Stimulated activated CD4-positive, alpha-beta T cell treated with anti-CD3 and anti-CD28 coated beads, Interleukin-1b, Interleukin-23, amount 100 ng/mL, for 4 hours (primary cell): ENCODE measurements at places on chromosomes 5 and 9.

GRCh38 chr9:107929443-107929842 is 439.9 kb upstream of the KLF4 start:
- DNase-seq = no peak

GRCh38 chr5:115661101-115661500 is 35.3 kb upstream of the TMED7 start:
- DNase-seq = no peak

DNA sequence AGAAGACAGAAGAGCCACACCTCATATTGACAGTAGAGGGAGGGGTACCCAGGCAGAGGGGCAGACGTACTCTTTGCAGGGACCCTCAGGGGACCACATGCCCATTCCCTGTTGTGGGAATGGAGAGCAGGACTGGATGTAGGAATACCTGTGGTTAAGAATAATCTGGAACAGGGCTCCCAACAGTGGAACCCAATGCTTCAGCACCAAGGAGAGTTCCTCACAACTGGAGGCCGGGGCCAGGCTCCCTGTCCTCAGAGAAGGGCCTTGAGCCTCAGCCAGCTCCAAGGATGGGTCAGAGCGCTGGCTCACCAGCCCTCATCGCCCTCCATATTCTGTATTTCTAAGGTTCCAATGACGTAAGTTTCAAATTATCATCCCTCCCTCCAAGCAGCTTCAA is 7.4 kb upstream of the SHC3 start:
- no peak for DNase-seq

DNA sequence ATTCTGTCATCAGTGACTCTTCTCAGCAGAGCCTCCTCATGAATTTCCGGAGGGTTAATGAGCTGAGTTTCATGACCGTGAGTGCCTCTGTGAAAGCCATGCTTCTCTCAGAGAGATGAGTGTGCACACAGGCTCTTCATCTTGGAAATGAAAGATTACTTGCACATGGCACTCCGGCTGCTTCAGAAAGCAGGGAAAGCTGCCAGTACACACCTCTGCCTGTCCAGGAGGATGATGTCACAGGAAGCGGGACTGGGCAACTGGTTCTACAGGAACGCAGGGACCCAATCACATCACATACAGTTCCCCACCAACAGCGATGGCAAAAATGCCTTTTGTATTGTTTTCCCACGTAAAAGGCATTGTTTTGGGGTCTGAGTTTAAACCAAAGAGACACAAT is 286.0 kb upstream of the DAP start:
- no peak for DNase-seq

GRCh38 chr5:32961059-32961415 is 249.9 kb downstream of the NPR3 start:
- DNase-seq = no peak

GRCh38 chr5:149434162-149435014 is 55.3 kb upstream of the IL17B start:
- DNase-seq = peak; percentile 41

DNA sequence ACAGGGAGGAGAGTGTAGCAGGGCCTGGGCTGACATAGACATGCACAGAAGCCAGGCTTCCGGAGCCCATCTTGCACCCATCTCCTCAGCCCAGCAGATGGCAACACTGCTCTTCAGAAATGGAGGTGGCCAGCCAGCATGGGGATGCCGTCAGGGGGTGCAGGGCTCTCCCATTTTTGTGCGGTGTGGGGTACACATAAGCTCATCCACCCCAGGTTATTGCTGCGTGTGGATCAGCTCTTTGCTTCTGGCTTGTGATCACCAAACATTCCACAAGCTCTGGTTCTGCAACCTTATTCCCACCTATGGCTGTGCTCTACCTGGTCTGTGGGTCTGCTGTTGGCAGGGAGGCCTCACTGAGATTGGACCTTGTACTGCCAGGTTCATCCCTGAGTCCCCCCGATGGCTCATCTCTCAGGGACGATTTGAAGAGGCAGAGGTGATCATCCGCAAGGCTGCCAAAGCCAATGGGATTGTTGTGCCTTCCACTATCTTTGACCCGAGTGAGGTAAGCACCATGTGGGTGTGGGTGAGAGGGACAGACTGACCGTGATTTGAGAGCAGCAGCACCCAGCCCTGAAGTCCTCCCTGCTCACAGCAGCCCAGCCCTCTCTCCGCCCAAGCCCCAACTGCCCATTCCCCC is 17.3 kb downstream of the SLC22A5 start:
- peak; percentile 55 for DNase-seq

DNA sequence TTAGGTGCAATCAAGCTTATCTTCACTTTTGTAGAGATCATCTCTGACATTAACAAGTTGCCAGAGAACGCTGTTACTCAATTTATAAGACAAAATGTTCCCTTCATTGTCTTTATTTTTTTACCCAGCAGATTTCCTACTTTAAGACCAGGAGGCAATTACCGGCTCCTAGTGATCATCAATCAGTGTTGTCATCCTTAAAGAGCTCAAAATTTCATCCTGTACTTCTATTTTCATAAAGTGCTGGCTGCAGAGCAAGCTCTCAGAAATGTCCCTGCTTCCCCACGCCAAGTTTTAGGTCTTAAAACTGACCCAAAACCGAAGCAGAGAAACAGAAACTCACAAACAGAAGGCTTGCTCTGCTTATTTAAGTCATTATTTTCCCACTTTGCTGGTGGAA is 82.9 kb downstream of the PJA2 start:
- DNase-seq = no peak

DNA sequence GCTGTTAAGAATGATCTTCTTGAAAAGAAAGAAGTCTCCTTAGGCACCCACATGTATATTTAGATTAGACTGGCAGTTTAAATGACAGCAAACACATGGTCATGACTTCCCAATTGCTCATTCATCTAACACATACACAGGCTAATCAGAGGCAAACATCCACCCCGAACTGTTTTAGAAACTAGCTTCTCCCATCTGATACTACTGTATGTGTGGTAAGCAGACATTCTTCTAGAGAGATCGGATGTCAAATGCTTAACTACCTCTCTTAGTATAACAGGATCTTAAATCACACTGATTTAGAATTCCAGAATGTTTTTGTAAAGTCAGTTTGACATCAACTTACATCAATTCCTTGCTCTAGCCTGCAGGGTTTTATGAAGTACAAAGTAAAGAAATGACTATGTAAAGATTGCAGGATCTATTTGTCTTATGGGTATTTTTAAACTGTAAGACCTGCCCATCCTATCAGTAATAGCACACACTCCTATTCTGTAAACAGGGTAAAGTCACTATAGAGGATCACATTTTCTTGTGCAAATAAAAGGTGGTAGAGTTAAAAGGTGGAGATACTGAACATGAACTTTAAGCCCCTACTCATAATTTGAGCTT is 239.7 kb downstream of the MLLT3 start:
- DNase-seq = no peak

DNA sequence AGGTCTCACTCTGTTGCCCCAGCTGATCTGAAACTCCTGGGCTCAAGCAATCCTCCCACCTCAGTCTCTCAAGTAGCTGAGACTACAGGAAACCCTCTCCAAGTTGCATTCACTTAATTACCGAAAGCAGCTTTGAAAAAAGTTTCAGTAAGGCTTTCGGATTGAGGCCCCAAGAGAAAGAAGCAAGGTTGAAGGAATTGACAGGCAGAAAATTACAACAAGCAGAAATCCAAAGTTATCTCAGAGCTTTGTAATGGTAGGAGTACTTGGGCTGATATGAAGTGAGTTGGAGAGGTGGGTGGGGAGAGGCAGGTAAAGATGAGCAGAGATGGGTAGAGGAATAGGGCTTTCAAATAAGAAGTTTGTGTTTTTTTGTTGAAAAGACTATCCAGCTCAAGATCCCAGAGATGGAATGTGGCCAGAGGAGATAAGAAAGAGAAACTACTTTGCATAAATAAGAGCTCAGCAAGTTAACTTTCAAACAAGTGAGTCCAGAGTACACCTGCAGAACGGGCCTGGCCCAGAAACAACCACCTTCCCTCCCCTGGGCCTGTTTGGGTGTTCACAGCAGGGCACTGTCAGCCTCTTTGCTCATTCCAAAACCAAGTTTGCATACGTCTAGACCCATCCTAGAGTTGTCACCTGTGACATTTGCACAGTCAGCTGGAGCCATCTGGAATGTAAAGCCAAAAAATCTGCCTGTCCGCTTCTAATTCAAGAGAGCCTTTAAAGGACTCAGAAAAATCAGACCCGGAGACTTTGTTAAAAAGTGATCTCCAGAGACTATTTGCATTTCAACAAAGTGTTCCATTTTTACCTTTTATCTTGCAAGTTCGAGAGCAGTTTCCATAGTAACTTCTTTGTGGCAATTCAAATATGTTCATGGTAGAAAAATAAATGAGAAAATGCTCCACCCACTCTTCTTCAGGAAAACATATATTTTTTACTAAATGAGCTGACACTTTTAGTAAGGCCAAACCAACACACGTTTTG is 2.2 kb upstream of the CLINT1 start:
- no peak for DNase-seq

DNA sequence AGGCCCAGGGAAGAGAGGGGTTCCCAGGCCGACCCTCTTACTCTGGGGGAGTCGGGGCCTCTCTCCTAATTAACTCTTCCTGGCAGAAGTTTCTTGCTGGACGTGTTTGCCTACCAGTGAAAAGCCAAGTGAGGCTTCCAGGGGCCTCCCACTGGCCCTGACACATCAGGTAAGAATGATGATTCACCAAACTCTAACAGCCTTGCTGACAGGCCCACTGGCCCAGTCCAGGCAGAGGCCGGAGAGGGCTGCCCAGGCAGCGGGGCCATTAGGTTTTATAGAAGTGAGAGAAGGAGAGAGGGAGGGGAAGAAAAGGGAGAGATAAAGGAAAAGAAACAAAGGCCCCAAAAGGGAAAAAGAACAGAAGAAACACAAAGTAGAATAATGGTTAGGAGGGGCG is 50.8 kb upstream of the FOXE1 start:
- no peak for DNase-seq

GRCh38 chr5:151569132-151570046 is 21.7 kb downstream of the FAT2 start:
- no peak for DNase-seq

- no peak for DNase-seq
Observed at GRCh38 chr5:15377573-15378340, 122.2 kb upstream of the FBXL7 start.

- DNase-seq = no peak
Observed at GRCh38 chr5:77333451-77334123, 123.1 kb downstream of the PDE8B start.

- DNase-seq = no peak
Observed at GRCh38 chr5:97501965-97502305, 318.9 kb upstream of the RIOK2 start.

GRCh38 chr5:65801352-65801783 is 79.4 kb downstream of the NLN start:
- DNase-seq = no peak

DNA sequence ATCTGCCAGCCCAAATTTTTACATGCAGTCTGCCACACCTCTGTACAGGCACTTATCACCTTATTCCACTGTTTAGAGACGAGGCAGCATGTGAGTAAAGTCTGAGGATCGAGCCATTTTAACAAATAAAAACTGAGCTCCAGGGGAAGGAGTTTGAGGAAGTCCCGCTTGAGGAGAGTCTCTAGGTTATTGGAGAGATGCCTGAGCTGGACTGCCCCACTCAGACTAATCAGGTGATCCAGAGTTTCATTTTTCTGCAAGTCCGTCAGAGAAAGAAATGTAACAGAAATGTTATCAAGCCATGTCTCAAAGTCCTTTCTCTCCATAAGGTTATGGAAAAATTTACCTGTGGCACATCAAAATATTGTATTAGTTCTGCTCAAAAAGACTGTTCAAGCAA is 5.3 kb downstream of the FBXW2 start:
- no peak for DNase-seq

DNA sequence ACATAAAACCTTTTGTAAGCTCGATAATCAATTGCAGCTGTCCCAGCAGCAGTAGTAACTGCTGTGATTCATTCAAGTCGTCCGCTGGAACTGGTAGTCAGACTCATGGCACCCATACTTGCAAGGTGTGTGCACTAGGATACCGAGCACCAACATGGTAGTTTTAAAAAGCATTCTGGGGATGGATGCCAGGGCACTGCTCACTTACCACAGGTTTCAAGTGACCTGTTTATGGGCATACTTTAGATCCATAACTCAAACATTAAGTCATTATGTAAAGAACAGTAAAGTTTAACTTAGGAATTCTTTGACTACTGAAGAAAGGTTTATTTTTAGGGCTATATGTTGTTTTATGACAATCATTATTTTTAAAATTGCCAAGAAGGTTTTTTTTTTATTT is 2277.6 kb downstream of the MAT2B start:
- DNase-seq = no peak

DNA sequence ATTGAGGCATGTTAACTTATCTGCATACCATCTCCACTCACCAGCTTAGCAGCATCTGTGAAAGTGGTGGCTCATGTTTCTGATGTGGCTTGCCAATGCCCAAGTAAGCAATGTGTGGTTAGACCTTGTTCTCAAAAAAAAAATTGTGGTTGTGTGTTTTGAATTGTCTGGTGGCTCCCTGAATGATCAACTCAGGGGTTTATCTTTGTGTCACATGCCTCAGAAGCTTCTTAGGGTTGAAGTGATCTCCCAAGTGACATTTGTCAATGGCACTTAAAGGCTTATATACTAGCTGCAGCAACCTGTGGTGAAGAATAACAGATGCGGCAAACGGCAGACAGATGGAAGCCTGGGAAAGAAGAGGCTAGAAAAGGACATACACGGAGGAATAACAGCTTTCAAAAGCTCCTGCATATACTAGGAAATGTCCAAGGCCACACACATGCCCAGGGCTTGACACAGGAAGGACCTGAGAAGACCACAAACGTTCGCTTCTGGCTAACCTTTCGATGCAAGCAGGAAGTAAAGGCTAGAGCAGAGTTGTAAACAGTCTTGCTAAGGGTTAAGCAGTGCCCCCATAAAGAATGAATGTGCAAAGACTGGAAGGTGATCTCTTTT is 42.2 kb upstream of the FSD1L start:
- no peak for DNase-seq

DNA sequence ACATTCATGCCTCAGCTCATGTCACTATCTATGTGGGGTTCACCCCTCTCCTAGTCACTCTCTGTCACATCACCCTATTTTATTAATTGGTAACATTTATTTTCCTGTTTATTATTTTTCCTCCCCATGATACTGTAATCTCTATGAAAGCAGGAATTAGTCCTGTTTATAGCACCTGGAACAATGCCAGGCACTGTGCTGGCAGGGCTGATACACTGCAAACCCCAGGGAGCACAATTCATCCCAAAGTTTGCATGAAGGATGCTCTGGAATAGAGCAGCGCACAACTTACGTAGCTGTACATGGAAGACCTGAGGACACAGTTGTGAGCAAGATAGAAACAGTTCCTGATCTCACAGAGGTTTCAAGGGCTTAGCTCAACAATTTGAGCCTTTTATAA is 103.2 kb downstream of the NSG2 start:
- DNase-seq = no peak

DNA sequence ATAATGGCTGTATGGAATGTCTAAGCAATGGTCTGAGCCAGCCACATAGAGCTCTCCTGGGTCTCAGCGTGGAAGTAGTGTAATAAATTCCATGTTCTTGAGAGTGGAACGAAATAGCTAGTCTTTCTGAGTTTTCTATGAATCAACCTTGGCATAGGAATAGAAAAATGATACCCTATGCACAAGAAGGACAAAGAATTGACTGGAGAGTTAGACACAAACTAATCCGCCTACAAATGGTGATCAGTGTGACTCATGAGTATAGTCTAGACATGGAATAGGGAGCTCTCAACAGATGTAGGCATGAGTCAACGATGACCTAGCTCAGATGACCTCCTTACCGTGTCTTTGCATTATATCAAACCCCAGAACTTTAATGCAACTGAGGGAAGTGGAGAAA is 256.8 kb upstream of the GRIN3A start:
- no peak for DNase-seq
